ENCODE measurements at places on chromosomes 2 and 18.

DNA sequence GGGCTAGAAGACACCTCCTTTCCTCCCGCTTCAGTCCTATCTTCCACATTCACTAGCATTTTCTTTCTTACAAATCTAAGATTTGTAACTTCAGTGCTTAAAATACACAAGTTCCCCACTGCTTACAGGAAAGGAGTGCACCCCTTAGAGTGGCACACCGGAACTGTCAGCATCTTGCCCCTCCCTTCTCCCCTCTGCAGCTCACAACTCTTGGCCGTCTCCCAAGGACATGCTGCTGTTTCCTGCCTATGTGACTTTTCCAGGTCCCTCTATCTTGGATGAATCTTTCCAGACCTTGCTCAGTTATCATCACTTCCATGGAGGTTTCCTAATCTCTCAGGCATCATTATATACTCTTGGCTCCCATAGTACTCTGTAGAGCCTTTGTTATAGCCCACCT lies 334.8 kb downstream of the CELF4 start:
- no peaks in the 10 kb centered on the region for H3K36me3 ChIP-seq
- no peak for DNase-seq
- no peaks in the 10 kb centered on the region for H3K4me1 ChIP-seq
- H3K4me3 ChIP-seq, result no peak overlapping the region
- H3K27ac ChIP-seq, result no peak overlapping the region

DNA sequence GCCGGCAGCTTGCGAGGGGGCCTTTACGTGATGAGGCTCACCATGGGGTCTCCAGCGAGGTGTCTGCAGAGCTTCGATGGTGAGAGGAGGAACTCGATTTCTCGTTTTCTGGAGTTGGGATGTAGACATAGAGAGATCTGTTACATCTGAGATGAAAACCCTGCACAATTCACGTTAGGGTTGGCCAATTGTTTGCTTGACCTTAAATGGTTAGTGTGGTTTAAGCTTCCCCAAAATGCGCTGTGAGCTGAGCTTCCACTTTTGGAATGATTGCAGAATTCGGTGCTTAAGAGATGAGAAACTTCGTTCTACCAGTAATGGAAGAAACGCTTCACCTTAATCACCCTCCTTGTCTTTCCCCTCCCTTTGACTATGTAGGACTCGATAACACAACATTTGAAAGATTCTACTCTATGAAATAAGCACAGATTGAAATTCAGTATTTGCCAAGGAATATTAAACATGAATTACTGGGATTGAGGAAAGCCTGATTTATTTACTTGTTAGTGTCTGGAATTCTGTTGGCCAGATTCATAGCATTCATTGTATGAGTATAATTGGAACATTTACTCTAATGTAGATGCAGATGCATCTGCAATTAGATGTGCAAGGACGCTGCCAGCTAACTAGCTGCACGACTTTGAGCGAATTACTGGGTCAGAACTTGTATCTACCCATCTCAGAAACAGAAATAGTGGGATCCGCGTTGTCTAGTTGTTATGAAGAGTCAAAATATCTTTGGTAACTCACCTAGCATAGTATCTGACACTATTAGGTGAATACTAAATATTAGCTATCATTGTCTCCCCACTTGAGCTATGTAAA lies 1.6 kb upstream of the KLF7 start:
- peaks cover 24% of the 10 kb centered on the region for H3K36me3 ChIP-seq
- H3K27ac ChIP-seq, result peak overlapping the region; percentile 96
- H3K4me3 ChIP-seq, result peak overlapping the region; percentile 94
- H3K27me3 ChIP-seq, result no peaks in the 10 kb centered on the region
- peaks cover 8% of the 10 kb centered on the region for H3K4me1 ChIP-seq

- H3K27ac ChIP-seq, result no peak overlapping the region
- no peak overlapping the region for H3K4me3 ChIP-seq
- peaks cover 4% of the 10 kb centered on the region for H3K4me1 ChIP-seq
These were observed 565.2 kb downstream of the LRP1B start for GRCh38 chr2:141565597-141565996.

GRCh38 chr2:240599141-240599583 lies 12.6 kb downstream of the CAPN10 start:
- H3K27ac ChIP-seq, result no peak overlapping the region
- H3K4me1 ChIP-seq, result no peaks in the 10 kb centered on the region
- H3K36me3 ChIP-seq, result peaks cover 7% of the 10 kb centered on the region
- no peak overlapping the region for H3K4me3 ChIP-seq

DNA sequence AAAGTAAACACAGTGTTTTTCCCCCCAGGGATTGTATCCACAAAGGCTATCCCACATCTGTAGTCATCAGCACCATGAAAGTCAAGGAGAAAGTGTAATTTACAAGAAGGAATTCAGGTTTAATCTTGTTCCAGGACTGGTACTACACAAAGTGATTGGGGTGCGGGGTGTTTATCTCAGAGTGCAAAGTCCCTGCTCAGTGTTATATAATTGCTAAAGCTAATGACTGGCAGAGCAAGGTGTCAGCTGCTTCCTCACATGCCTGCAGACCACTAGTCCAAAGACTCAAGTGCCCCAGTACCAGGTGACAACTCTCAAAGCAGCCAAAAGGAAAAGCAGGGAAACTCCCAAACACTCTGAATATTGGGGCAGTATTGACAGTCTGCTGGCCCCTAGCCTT lies 40.4 kb upstream of the PDCL3 start:
- H3K4me1 ChIP-seq, result no peaks in the 10 kb centered on the region
- no peak for DNase-seq
- no peak overlapping the region for H3K27ac ChIP-seq

DNA sequence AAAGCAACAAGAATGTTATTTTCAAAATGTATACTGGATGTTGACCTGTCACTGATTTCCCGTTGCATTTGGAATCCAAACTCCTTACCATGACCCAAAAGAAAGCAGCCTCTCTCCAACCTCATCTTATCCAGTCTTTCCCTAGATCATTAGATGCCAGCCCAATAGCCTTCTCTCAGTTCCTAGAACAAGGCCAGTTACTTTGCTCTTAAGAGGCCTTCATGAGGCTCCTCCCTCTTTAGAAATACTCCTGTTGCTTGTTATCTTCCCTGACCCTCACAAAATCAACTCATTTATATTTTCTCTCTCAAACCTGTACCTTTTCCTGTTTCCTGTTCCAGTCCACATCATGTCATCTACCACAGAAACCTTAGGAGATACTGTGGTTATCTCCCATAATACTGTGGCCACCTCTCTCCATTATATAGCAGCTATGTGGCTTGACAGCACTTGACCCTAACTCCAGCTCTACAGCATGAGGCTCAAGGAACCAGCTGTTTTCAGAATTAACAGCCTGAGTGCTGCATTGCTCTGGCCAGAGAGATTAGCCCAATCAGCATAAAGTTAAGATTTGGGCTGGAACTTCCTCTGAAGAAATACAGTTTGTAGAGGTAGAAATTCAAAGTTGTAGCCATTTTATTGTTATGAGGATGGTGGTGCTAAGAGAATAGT lies 22.8 kb downstream of the SRBD1 start:
- no peaks in the 10 kb centered on the region for H3K27me3 ChIP-seq
- peaks cover 23% of the 10 kb centered on the region for H3K36me3 ChIP-seq
- no peak for DNase-seq
- no peak overlapping the region for H3K4me3 ChIP-seq
- no peaks in the 10 kb centered on the region for H3K4me1 ChIP-seq

GRCh38 chr18:65547046-65547445 lies 203.8 kb upstream of the CDH7 start:
- no peak overlapping the region for H3K27ac ChIP-seq
- DNase-seq, result no peak
- no peaks in the 10 kb centered on the region for H3K36me3 ChIP-seq
- H3K4me1 ChIP-seq, result no peaks in the 10 kb centered on the region

DNA sequence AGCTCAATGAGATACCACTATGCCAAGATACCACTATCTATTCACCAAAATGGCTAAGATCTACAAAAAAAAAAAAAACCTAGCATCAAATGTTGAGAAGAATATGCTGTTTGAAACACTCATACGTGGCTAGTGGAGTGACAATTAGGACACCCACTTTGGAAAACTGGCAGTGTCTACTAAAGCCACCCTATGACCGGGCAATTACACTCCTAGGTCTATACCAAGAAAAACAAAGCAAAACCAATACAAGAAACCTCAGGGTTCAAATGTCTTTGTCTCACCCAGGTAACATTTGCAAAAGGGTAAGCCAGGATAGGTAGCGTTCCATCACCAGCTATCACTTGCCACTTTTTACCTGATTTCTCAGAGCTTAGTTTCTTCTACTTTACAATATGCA lies 123.6 kb upstream of the CAB39 start:
- no peak for DNase-seq
- no peak overlapping the region for H3K27ac ChIP-seq
- H3K4me3 ChIP-seq, result no peak overlapping the region
- no peaks in the 10 kb centered on the region for H3K27me3 ChIP-seq
- H3K4me1 ChIP-seq, result no peaks in the 10 kb centered on the region

DNA sequence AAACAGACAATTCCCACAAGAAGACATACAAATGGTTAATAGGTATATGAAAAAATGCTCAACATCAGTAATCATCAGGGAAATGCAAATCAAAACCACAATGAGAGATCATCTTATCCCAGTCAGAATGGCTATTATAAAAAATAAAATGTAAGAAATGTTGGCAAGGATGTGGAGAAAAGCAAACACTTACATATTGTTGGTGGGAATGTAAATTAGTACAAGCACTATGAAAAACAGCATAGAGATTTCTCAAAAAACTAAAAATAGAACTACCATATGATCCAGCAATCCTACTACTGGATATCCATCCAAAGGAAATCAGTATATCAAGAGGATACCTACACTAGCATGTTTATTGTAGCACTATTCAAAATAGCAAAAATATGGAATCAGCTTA lies 186.6 kb downstream of the NOL4 start:
- no peaks in the 10 kb centered on the region for H3K4me1 ChIP-seq
- H3K36me3 ChIP-seq, result no peaks in the 10 kb centered on the region
- DNase-seq, result no peak
- H3K27ac ChIP-seq, result no peak overlapping the region

GRCh38 chr2:61436092-61436491 lies 34.8 kb downstream of the USP34 start:
- no peak overlapping the region for H3K4me3 ChIP-seq
- H3K27me3 ChIP-seq, result no peaks in the 10 kb centered on the region
- H3K36me3 ChIP-seq, result no peaks in the 10 kb centered on the region
- H3K27ac ChIP-seq, result no peak overlapping the region
- H3K4me1 ChIP-seq, result no peaks in the 10 kb centered on the region

DNA sequence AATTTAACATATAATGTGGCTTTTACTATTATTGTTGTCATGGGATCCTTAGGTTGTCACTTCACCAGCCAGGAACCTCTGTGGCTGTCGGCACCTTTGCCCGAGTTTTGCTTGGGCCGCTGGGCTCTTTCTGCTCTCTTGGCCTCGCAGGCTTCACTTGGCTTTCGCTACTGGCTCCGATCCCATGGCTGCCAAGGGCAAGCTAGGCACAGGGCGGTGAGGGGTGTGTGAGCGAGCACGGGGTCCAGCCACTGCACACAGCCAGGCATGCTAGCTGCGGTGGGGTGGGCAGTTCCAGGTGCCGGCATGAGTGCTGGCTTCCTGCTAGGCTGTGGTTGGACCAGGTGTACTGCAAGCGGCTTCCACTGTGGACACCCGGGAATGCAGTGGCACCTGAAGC lies 23.4 kb upstream of the RAPGEF4 start:
- H3K27ac ChIP-seq, result no peak overlapping the region
- H3K27me3 ChIP-seq, result no peaks in the 10 kb centered on the region
- H3K4me1 ChIP-seq, result peaks cover 4% of the 10 kb centered on the region
- DNase-seq, result no peak
- H3K4me3 ChIP-seq, result no peak overlapping the region

DNA sequence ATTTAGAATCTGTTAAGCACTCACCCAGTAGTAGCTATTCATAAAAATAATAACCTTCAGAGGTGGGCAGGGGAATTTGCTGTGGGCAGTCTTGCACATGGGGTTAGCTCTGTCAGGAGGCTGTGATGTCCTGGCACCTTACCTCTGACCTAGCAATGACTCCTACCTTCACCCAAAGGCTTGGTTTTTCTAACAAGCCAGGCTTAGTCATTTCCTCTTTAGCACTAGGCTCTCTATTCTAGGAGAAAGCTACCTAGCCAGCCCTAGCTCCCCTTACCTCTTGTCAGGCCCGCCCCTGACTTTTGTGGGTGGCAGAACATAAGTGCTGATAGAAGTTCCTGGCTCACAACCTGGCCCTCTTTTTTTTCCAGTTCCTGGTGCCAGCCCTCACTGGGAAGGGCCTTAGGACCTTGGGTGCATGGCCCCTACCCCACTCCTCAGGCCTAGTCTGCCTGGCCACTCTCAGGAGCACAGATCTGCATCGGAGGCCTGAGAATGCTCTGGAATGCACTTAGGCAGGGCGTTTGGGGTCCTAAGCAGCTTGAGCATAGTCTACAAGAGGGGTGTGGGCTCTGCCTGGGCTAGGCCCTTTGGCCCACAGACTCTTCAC lies 17.7 kb downstream of the CPLX4 start:
- no peaks in the 10 kb centered on the region for H3K27me3 ChIP-seq
- H3K27ac ChIP-seq, result no peak overlapping the region
- DNase-seq, result no peak
- peaks cover 8% of the 10 kb centered on the region for H3K4me1 ChIP-seq

GRCh38 chr2:3664925-3665324 lies 6.9 kb downstream of the ALLC start:
- no peaks in the 10 kb centered on the region for H3K4me1 ChIP-seq
- no peak for DNase-seq
- H3K36me3 ChIP-seq, result no peaks in the 10 kb centered on the region

DNA sequence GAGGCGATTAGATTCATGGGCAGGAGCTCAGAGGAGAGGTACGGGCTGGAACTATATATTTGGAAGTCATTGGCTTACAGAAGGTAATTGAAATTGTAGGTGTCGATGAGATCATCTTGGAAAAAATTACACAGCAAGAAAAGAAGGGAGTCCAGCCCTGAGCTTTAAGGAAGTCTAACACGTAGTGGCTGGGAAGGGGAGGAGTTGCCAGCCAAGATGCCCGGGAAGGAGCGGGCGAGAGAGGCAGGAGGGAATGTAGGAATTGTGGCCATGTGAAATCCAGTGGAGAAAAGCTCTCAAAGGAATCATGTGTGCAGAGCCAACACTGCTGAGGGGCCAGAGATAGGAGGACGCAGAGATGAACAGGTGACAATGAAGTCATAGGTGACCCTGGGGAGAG lies 25.6 kb upstream of the SCYGR1 start:
- H3K36me3 ChIP-seq, result no peaks in the 10 kb centered on the region
- H3K27me3 ChIP-seq, result no peaks in the 10 kb centered on the region
- H3K27ac ChIP-seq, result no peak overlapping the region
- DNase-seq, result no peak
- peaks cover 30% of the 10 kb centered on the region for H3K4me1 ChIP-seq
- H3K4me3 ChIP-seq, result no peak overlapping the region

- H3K4me3 ChIP-seq, result peak overlapping the region; percentile 100
- H3K4me1 ChIP-seq, result peaks cover 4% of the 10 kb centered on the region
- H3K36me3 ChIP-seq, result peaks cover 7% of the 10 kb centered on the region
- peak overlapping the region; percentile 95 for H3K27ac ChIP-seq
- no peaks in the 10 kb centered on the region for H3K27me3 ChIP-seq
- no peak for DNase-seq
These were observed 2.2 kb downstream of the INO80D start for GRCh38 chr2:206083602-206084438.

DNA sequence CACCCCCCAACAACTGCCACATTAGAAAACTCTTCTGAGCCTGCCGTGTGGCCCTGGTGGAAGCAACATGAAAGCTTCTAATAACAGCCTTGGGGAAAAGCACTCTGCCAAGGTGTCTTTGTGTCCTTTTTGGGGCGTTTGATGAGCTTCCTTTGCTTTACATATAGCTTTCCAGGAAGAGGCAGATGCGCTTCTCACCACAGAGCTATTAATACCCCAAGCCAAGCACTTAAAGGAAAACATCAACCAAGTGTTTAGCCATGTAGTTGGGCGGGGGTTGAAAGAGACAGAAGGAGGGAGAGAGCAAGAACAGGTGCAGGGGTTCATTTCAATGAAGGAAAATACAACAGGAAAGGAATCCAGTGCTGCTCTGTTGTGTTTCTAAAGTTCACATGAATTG lies 176.1 kb downstream of the VAPA start:
- H3K4me3 ChIP-seq, result no peak overlapping the region
- peaks cover 13% of the 10 kb centered on the region for H3K4me1 ChIP-seq
- H3K27ac ChIP-seq, result no peak overlapping the region
- H3K36me3 ChIP-seq, result no peaks in the 10 kb centered on the region

Measured in RWPE2 (cell line).